ENCODE measurements at places on chromosomes 16 and 17. TPM values are rescaled to one million over a fixed set of nuclear protein-coding genes. Genes with fewer than 3 reads are reported as not detected.

DNA sequence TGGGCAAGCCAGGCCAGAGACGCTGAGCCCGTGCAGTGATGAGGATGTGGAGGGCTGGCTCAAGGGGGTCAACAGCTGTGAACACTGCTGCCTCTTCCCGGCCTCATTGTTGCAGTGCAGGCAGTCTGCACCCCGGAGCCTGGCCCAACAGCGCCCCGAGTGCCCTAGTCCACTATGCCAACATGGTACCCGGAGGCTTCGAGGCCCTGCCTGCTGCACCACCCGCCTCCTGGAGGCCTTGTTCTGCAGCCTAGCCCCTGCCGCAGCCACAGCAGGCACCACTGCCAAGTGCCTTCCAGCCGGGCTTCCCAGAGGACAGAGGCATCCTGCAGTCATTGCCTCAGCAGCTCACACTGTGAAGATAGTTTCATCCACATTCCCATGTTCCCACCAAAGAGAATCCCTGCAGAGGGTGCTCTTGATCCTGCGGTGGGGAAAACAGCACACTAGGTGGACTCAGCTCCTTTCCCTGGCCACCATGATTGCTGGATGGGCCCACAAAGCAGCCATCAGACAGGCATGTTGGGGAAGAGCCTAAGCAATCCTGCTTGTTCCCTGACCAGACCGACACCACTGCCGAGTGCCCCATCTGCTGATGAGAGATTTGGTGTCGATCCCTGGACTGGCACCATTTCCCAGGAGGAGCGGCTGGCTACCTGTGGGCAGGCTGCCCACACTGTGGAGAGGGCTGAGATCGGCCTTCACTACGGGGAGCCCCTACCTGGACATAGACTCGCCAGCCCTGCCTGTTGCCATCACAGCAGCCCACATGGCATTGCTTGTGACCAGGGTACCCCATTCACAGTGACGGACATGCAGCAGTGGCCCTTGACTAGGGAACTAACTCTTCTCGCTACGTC is 44.9 kb downstream of the USP22 start:
- DNase-seq = no peak

The MYH1 gene
- total RNA-seq = 0.11 TPM

DNA sequence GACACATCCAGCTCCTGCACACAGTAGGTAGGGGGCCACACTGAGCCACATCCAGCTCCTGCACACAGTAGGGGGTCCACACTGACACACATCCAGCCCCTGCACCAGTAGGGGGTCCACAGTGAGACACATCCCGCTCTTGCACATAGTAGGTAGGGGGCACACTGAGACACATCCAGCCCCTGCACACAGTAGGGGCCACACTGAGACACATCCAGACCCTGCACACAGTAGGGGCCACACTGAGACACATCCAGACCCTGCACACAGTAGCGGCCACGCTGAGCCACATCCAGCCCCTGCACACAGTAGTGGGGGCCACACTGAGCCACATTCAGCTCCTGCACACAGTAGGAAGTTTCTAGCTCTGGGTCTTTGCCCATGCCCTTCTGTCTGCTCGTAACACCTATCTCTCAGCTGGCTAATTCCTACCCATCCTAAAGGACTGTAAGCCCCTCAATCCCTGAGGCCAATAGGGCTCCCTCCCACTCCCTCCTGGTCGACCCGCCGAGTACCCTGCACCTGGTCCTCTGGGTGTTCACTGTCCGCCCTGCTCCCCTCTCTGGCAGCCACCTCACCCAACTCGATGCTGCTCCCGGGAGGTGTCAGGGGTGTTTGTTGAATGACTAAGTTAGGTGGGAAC is 9.4 kb upstream of the ATP2A3 start:
- no peak for DNase-seq

GRCh38 chr17:80949451-80950421 is 41.9 kb upstream of the CHMP6 start:
- no peak for DNase-seq

DNA sequence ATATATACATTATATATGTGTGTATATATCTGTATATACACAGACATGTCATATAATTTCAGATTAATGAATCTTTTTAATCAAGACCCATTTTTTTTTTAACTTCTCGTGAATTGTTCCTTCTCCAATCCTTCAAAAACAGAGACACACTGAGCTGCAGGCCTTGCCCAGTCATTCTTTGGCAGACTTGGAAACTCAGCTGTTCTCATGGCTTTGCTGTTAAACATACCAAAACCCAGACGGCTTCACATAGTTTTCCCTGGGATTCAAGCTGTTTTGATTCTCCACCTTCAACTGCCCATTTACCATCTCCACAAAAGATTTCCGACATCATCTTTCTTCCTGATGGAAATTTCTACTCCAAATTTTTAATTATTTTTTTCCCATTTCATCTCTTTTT is 148.7 kb downstream of the KCNJ2 start:
- DNase-seq = peak; percentile 33

The SCGB1C2 gene
- total RNA-seq = not detected

GRCh38 chr17:55632893-55633292 is 89.8 kb downstream of the TMEM100 start:
- DNase-seq = peak; percentile 29

The C17orf107 gene
- total RNA-seq = 8.8 TPM

- peak; percentile 76 for DNase-seq
Observed at GRCh38 chr17:17682293-17682736, 1.1 kb downstream of the RAI1 start.

The KRT40 gene
- not detected for total RNA-seq

DNA sequence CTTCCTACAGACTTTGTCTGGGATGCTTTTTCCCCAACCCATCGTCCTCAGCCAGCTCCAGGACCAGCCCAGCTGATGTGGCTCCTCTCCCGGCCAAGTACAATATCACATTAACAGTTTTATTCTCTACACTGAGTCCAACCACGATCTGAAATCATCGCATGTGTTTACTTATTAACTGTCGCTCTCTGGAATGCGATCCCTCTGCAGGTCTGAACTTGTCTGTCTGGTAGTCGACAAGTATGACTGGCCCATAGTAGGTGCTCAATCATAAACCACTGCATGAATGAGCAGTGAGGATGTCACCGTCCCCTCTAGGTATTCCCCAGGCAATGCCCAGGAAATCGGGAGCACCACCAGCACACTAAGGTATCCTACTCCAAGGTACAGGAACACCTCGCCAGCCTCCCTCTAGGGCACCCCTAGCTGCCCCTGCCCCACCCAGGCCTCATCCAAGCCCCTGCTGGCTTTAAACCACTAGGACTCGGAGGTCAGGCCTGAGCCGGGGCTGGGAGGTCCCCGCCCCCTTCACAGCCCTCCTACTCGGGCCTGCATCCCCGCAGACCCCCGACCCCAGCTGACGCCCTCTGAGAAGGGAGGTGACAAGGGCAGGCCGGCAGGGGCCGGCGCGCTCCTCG is 27.7 kb downstream of the RTN4RL1 start:
- DNase-seq = no peak

The GJD3 gene
- 1.2 TPM for total RNA-seq

GRCh38 chr16:52727849-52728248 is 180.9 kb upstream of the TOX3 start:
- DNase-seq = no peak

DNA sequence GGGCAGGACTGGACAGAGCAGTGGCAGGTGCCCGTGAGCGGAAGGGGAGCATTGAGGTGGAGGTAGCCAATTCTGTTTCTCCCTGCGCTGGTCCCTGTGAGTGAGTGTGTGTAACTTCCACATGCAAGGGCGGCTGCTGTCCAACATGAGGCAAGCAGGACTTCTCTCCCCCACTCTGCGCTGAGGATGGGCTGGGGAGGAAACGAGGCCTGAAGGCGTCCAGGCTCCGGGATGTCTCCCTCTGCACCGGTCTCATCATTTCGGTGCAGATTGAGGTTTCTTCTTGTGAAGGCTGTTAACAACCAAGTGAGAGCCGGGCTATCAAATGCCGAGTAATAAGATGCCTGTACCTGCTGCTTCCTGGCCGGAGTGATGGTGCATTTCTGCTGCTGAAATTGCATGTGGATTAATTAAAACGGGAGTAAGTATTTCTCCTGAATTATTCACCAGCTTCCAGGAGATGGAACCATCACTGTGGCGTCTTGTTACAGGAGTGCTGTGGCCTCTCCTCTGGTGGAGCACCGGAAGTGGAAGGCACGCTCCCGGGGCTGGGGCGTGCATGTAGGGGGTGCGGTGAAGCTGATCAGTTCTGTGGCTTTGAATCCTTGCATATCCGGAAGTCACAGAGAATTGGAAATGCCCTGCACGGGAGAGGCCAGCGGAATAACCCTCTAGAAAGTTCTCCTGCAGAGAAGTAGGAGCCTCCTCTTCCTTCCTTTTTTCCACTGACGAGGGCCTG is 41.7 kb upstream of the MGAT5B start:
- no peak for DNase-seq

- DNase-seq = peak; percentile 66
Observed at GRCh38 chr16:28010671-28011070, 52.8 kb downstream of the GSG1L start.

GRCh38 chr16:31186176-31186575 is 6.2 kb downstream of the FUS start:
- DNase-seq = no peak

The KRTAP2-3 gene
- total RNA-seq = 13.4 TPM

DNA sequence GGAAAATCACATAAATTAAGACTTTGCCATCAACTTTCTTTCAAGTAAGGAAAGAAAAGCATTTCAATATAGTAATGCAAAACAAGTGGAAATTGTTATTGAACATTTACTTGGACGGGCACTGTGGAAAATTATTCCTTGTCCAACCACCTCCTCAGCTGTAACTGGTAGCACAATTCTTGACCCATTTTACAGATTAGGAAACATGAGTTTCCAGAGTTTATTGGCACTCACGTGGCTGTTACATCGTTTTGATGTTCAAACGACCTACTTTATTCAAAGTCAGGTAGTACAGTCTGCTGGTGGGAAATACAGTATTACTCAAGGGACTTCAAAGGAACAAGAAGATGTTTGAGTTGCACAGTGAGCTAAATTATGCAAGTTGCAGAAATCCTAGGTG is 866 bp upstream of the PCTP start:
- DNase-seq = no peak

DNA sequence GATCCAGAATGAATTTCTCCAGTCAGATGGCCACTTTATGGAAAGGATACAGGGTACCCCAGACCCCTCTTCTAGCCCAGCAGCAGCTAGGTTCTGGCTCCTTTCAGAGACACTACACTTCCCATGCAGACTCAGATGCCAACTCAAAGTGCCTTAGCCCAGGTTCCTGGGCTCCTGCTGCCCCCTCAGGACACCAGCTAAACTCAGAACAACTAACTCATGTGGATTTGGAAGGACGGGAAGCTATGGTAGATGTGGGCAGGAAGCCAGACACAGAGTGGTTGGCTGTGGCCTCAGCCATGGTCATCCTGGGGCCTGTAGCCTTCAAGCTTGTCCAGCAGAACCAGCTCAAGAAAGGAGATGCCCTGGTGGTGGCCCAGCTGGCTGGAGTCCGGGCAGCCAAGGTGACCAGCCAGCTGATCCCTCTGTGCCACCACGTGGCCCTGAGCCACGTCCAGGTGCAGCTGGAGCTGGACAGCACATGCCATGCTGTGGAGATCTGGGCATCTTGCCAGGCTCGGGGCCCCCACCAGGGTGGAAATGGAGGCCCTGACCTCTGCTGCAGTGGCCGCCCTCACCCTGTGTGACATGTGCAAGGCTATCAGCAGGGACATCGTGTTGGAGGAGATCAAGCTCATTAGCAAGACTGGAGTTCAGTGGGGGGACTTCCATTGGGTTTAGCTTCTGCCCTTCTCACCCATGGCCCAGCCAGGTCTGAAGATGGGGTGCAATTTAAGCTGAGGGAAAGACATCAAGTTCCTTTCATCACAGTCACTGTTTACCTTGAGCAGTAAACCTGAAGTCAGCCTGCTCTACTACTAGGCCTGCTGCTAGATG is 111.8 kb downstream of the N4BP1 start:
- DNase-seq = no peak

- DNase-seq = no peak
Observed at GRCh38 chr17:7713782-7714181, 3.8 kb upstream of the DNAH2 start.

DNA sequence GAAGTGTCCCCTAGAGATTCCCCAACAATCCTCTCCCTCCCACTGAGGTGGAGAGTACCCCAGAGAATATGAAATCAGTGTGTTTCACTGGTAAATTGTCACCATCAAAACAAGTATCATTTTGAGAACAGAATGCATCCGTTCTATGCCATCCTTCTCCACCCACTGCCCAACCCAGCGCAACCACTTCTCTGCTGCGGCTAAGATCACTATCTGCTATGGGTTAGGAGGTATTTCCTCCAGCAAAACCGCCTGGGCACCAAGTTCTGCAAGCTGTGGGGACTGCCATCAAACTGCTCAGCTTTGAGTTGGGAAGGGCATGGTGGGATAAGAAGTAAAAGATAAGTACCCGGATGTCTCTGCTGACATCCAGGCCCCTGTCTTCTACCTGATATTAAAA is 24.4 kb downstream of the CNTNAP1 start:
- DNase-seq = no peak

DNA sequence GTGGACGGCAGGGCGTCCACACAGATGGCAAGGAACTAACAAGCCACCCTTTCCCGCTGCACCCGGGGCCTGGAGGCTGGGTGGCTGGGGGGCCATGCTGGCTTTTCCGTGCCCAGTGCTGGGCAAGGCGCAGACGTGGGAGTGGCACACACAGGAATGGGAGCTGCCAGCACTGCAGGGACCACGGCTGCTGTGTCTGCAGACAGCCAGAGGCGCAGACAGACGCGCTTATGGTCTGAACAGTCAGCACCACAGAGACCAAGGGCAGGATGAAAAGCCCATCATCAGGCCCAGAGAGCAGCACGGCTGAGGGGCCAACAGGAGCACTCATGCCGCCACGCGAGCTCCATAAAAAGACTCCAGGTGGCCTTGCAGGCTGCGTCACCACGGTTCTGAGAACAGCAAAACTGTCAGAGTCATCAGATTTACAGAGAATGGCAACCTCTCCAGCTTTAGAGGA is 24.0 kb downstream of the PDIA2 start:
- DNase-seq = no peak

DNA sequence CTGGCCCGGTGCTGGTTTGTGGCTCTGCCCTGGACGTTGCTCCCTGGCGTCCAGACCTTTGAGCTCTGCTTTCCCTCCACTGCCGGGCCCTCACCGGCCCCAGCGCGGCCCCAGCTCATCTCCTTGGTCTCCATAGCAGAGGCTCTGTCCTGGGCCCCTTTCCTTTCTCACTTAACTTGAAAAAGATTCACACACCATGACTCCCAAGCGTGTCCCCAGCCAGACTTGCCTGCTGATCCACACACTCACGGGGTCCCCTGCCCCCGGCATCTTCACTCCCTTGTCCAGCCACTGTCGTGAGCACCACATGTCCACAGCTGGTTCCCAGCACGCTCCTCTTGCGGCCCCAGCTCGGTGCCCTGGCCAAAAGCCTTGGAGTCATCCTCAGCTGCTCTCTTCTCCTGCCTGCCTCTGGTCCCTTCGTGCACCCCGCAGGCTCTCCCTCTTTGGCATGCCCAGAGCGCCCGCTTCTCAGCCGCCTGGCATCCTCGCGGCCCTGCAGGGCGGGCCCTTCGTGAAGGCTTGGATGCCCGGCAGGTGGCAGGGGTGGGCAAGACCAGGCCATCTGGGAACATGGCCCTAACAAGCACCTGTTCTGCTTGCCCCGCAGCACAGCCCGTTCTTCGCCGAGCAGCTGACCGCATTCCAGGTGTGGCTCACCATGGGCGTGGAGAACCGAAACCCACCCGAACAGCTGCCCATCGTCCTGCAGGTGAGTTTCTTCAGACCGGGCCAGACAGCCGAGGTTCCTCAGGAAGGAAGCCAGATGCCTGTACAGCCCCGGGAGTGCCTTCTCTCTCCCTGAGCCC is 145.6 kb upstream of the CHMP6 start:
- no peak for DNase-seq
